ENCODE measurements at places on chromosomes 13 and 19.

GRCh38 chr19:2089001-2089711 is 7.0 kb downstream of the MOB3A start:
- no peak for DNase-seq

GRCh38 chr19:2740314-2740656 is 468 bp upstream of the SLC39A3 start:
- no peak for DNase-seq

DNA sequence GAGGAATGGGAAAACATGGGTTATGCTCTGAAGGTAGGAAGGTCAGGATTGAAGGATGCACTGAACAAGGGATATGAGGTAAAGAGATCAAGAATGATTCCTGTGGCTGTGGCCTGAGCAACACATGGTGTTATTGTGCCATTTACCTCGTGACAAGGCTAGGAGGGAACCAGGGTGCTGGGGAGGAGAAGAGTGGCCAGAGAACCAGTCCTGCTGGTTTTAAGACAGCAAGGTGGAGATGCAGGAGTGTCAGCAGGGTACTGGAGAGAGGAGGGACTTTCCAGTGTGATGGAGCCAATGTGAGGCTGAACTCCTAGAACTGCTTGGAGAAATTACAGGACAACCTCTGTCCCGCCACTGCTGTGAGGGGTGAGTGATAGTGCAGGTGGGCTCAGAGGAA is 282.4 kb downstream of the MYO16 start:
- no peak for DNase-seq

- peak; percentile 94 for DNase-seq
These were observed 31.6 kb downstream of the SYT3 start for GRCh38 chr19:50607874-50608785.

GRCh38 chr13:42420304-42420703 is 148.4 kb downstream of the AKAP11 start:
- DNase-seq, result no peak

DNA sequence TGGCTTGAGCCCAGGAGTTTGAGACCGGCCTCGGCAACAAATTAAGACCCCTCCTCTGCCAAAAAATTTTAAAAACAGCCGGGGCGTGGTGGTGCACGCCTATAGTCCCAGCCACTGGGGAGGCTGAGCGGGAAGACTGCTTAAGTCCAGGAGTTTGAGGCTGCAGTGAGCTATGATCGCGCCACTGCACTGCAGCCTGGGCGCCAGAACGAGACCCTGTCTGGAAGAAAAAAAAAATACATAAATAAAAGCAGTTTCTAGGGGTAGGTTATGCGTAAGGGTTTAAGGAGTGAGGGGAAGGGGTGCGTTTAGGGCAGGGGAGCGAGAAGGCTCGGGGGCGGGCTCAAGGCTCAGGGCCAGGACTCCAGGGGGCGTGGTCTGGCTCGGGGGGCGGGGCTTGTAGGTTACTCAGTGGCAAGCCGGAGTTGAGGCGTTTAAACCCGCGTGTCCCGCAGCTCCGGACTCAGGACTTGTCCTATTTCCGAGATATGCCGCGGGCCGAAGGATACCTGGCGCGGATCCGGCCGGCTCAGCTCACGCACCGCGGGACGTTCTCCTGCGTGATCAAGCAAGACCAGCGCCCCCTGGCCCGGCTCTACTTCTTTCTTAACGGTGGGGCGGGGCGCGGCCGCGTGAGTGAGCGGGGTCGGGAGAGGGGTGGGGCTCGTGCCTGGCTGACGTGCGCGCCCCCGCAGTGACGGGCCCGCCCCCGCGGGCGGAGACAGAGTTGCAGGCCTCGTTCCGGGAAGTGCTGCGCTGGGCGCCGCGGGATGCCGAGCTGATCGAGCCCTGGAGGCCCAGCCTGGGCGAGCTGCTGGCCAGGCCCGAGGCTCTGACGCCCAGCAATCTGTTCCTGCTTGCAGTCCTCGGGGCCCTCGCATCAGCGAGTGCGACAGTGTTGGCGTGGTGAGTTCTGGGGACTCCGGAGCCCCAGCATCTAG is 10.7 kb downstream of the SPACA6 start:
- peak; percentile 98 for DNase-seq

- DNase-seq, result no peak
These were observed 45.1 kb downstream of the TMEM255B start for GRCh38 chr13:113804017-113804702.

- no peak for DNase-seq
These were observed 540 bp upstream of the ANGPTL8 start for GRCh38 chr19:11238781-11239376.

DNA sequence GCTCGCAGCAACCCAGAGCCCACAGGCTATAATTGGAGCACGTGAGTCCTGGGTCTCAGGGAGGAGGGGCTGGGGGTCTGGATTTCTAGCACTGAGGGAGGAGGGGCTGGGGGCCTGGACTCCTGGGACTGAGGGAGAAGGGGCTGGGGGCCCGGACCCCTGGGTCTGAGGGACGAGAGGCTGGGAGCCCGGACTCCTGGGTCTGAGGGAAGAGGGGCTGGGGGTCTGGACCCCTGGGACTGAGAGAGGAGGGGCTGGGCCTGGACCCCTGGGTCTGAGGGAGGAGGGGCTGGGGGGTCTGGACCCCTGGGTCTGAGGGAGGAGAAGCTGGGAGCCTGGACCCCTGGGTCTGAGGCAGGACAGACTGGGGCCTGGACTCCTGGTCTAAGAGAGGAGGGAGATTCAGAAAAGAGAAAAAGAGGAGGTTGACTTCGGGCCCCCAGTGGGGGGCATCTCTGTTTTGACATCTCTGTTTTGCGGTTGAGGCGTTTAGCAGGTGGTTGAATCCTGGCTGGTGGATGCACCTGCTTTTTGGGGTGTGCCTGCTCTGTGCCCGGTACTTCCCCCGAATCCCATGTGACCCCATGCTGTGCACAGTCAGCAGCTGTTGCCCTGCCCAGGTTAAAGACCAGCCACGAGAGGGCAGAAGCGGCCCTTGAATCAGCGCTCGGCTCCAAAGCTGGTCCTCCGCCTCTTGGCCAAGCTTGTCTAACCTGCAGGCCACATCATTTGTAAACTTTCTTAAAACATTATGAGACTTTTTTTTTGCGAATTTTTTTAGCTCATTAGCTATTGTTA is 10.5 kb downstream of the PVR start:
- no peak for DNase-seq

- DNase-seq, result no peak
These were observed 369.7 kb upstream of the TSHZ3 start for GRCh38 chr19:31718898-31719297.

GRCh38 chr13:39897636-39898035 is 242.2 kb downstream of the COG6 start:
- no peak for DNase-seq

GRCh38 chr13:98741741-98742435 is 10.6 kb downstream of the SLC15A1 start:
- DNase-seq, result no peak

- DNase-seq, result no peak
These were observed 2.2 kb downstream of the NAXD start for GRCh38 chr13:110617321-110618072.

DNA sequence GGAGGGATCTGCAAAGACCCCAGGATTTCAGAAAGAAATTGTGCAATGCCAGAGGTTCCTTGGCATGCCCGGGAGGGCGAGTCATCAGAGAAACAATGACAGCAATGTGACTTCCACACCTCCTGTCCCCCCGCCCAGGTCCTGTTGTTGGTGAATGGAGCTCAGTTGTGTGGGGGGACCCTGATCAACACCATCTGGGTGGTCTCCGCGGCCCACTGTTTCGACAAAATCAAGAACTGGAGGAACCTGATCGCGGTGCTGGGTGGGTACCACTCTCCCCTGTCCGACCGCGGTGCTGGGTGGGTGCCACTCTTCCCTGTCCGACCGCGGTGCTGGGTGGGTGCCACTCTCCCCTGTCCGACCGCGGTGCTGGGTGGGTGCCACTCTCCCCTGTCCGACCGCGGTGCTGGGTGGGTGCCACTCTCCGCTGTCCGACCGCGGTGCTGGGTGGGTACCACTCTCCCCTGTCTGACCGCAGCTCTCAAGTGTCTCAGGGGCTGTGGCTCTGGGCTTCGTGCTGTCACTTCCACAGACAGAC is 5.2 kb upstream of the F10 start:
- no peak for DNase-seq

DNA sequence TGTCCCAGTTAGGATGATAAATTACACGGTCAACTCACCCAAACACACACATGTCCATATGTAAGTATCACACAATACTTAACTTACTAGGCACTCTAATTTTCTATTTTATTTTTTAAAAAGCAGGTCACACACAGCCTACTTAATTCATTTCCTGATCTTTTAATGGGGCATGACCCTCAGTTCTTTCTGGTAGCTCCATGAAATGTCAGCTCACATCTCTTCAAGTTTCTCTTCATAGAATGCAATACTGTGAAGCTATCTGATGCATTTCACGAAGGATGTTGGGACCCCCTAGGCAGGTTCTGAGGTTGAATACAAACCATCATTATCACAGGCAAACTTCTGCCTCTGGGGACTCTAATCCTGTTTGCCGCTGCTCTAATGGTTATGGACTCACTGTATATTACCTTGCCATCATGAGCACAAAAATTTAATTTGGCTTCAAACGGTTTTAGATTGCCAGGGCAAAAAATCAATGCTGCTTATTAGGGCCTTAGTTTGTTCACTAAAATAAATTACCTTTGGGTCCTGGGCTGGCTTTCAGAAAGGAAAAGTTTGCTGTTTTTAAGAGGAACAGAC is 16.1 kb upstream of the DHRS12 start:
- peak; percentile 71 for DNase-seq

- no peak for DNase-seq
These were observed 502.4 kb downstream of the MYO16 start for GRCh38 chr13:109131698-109132257.

- DNase-seq, result no peak
These were observed 7.1 kb downstream of the ATP11A start for GRCh38 chr13:112696869-112697465.

GRCh38 chr13:48539550-48539949 is 6.7 kb upstream of the RCBTB2 start:
- DNase-seq, result no peak

GRCh38 chr19:2230807-2231533 is 5.2 kb downstream of the PLEKHJ1 start:
- DNase-seq, result no peak

DNA sequence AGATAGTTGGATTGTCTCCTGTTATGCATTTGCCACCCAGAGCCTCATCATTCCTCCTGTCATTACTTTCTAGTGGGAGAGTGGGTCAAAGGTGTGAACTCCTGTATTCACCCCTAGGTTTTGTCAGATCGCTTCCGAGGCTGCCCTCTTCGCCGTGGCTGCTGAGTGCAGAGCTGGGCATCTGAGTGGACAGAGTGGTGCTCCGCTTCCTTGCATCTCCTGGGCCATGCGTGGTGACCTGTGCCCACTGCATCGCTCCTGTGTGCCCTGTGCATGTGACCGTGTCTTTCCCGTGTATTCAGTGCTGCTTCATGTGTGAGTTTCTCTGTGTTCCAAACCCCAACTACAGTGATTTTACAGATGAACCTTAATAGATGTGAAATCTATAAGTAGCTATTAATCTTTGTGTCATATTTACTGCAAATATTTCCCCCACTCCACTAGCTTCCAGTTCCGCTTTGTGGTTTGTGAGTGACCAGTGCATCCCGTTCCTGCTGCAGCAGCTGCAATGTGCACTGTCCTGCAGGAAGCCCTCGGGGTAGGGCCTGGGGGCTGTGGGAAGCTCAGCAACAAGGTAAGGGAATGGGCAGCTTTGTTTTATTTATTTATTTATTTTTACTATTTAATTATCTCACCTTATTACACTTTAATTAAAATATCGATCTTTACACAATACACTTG is 53.1 kb downstream of the C13orf46 start:
- no peak for DNase-seq

DNA sequence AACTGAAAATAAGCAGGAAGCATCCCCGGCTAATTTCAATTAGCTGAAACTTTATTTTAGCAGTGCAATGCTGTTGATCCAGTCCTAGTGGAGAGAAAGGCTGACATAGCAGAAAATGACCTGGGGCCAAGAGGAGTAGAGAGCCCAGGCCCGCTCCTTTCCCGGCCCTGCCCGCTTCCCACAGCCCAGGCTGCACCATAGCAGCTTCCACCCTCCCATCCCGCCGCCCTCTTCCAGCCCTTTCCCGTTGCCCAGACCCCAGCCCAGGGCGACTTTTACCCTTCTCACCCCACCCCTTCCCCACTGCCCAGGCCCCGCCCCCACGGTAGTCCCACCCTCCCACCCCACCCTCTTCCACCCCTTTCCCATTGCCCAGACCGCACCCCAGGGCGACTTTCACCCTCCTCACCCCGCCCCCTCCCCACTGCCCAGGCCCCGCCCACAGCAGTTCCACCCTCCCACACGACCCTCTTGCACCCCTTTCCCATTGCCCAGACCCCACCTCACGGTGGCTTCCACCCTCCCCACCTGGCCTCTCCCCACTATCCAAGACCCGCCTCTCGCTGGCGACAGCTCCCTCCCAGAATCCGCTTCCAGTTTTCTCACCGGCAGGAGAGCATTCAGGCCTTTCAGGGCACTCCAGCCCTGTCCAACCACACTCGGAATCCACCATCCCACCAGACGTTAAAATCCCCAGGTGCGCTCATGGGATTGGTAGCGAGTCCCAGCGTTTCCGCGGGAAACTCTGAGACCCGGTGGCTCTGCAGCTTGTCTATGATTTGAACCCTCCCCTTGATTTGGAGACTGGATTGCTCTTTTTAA is 8.3 kb downstream of the ZNF160 start:
- DNase-seq, result no peak

- DNase-seq, result no peak
These were observed 111.5 kb downstream of the PTPRS start for GRCh38 chr19:5228932-5229777.

DNA sequence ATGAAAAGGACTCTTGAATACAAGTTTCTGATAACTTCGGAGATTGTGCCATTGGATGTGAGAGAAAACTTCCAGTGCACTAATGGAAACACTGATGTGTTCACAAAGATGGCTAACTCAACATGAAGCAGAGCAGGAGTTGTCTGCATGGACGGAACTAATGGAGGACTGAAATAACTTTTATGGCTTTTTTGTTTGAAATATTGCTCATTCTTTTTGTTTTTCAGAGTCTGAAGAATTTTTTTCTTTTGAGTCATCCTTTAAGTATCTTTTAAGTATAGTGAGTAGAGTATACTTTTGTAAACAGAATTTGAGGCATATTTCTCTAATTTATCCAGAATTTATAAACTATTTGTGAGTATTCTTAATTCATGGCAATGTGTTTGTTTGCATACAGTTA is 25.7 kb downstream of the CRYL1 start:
- DNase-seq, result no peak

DNA sequence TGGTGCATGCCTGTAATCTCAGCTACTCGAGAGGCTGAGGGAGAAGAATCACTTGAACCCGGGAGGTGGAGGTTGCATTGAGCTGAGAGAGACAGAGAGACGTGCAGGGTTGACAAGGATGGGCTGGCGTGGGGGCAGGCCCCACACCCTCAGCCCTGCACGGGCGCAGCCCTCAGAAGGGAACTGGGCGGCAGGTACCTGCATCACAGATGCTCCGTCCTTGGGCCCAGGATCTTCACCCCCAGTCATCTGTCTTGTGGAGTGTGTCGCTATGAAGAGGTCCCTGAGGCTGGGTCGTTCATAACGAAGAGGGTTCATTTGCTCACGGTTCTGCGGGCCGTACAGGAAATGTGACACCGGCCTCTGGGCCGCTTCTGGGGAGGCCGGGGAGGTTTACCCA is 20.3 kb downstream of the C2CD4C start:
- DNase-seq, result no peak
